Activated naive CD4-positive, alpha-beta T cell treated with anti-CD3 and anti-CD28 coated beads, Interleukin-2, amount 10 ng/mL, durations not matched to agents 7 days and 5 days (primary cell): ENCODE measurements at places on chromosomes 11 and 22.

- H3K4me3 ChIP-seq, result no peak overlapping the region
- no peak overlapping the region for H3K27ac ChIP-seq
Measured at GRCh38 chr11:26891501-26891900, 102.4 kb upstream of the FIBIN start.

GRCh38 chr11:66344550-66345315, at the start of gene BRMS1:
Gene BRMS1, minus strand, starts transcription at chr11:66345104. Its CDS starts 2,870 bp downstream, at chr11:66342234.
- H3K4me1 ChIP-seq, result peaks cover 54% of the 10 kb centered on the region
- peaks cover 25% of the 10 kb centered on the region for H3K36me3 ChIP-seq
- peak within 1 kb of the TSS; percentile 92 for H3K27ac ChIP-seq
- peaks cover 7% of the 10 kb centered on the region for H3K27me3 ChIP-seq

DNA sequence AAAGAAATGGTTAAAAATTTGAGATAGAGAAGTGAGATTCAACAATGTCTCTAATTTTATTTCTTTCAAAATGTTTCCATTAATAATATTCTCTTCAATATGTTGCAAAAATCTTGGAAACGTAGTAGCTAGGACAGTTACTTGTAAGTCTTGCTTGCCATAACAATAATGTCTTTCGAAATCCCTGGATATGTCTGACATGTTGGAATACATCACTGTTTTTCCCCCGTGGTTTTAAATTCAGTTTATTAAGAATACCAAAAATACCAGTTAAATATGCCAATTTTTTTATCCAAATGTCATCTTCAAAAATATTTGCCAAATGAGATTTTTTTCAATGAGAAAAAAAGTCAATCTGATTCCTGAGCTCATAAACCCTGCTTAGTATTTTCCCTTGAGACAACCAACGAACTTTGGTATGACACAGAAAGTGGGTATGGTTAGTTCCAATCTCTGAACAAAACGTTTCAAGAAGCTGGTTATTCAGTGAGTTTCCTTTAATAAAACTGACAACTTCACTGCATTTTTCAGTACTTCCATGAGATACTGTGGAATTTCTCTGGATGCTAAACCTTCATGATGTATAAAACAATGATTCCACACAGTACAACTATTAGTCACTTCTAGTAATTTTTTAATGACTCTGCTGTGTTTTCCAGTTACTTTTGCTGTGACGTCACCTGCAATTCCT, 36.7 kb upstream of the AMPD3 start:
- no peak for DNase-seq
- H3K36me3 ChIP-seq, result no peaks in the 10 kb centered on the region
- H3K27ac ChIP-seq, result no peak overlapping the region
- peaks cover 25% of the 10 kb centered on the region for H3K4me1 ChIP-seq
- no peak overlapping the region for H3K4me3 ChIP-seq
- H3K27me3 ChIP-seq, result peaks cover 29% of the 10 kb centered on the region

DNA sequence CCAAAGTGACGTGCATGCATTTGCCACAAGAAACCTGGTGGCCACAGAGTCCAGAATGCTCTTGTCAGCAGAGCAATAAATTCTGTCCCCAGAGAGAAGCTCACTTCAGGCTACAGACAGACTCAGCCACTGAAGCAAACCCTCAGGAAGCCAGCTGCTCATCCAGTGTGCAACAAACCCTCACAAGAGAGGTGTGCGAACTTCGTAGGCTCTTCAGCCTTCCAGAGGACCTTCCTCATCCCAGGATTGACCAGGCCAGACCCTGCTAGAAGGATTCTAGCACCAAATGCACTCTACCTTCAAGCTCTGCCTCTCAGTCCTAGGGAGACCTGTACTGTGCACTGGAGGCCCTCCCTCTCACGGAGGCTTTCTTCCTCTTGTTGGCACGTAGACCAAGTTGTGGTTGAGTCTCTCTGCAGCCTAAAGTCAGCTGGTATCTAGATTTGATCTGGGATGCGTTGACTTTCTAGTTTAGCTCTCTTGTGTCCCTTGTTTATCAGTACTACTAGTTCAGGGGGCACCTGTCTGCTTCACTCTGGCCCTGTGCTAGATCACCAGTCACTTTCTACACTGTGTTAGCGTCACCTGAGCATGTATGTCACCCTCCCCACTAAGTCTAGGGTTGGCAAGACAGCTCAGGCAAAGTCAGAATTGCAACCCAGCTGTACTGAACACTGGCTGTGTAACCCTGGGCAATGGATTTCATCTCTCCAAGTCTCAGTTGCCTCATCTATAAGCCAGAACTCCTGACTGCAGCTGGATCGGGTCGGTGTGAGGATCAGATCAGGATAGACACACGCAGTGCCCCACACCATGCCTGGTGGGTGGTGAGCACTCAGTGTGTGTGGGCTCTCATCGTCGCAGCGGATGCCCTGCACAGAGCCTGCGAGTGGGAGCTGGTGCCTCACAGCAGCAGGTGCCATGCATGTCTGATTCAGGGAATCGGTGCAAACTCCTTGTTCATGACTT, 22.1 kb upstream of the TMPRSS13 start:
- peaks cover 10% of the 10 kb centered on the region for H3K36me3 ChIP-seq
- DNase-seq, result peak; percentile 72
- peak overlapping the region; percentile 79 for H3K4me3 ChIP-seq
- peaks cover 86% of the 10 kb centered on the region for H3K4me1 ChIP-seq

GRCh38 chr11:95360377-95361075, 129.5 kb upstream of the SESN3 start:
- H3K27me3 ChIP-seq, result peaks cover 4% of the 10 kb centered on the region
- H3K4me1 ChIP-seq, result peaks cover 6% of the 10 kb centered on the region
- no peak for DNase-seq
- H3K27ac ChIP-seq, result no peak overlapping the region
- no peaks in the 10 kb centered on the region for H3K36me3 ChIP-seq

GRCh38 chr22:19853058-19853878, 1.4 kb downstream of the GNB1L start:
- peak overlapping the region; percentile 93 for H3K4me3 ChIP-seq
- H3K27ac ChIP-seq, result peak overlapping the region; percentile 97
- DNase-seq, result no peak
- peaks cover 27% of the 10 kb centered on the region for H3K36me3 ChIP-seq
- no peaks in the 10 kb centered on the region for H3K27me3 ChIP-seq

DNA sequence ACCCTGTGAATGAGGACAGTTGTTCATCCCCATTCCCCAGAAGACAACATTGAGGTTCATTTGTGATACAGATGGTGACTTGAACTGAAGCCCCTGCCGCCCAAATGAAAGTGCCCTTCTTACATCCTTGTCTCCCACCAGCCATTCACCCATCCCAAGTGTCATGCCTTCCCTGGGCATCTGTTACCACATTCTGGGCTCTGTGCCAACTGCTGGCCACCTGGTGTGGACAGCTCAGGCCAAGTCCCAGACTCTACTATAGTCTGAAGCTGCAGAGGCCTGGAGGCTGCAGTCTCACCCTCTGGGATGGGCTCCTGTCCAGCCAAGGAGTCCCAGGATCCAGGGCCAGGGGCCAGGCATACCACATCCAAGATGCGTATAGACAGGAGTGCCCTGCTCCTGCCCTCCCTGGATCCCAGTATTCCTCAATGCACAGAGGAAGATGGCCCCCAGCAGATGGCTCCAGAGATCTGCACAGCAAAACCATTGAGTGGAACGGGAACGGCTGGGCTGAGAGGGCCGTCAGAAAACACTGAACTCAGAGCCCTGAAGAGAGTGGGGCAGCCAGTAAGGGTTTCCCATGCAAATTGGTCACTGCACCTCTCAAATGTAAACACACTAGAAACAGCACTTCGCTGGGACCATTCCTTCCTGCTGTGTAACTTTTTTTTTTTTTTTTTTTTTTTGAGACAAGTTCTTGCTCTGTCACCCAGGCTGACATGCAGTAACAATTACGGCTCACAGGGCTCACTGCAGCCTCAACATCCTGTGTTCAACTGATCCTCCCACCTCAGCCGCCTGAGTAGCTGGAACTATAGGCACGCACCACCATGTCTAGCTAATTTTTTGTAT, 22.8 kb downstream of the ARRB1 start:
- H3K36me3 ChIP-seq, result peaks cover 5% of the 10 kb centered on the region
- DNase-seq, result peak; percentile 81
- H3K27me3 ChIP-seq, result no peaks in the 10 kb centered on the region
- peak overlapping the region; percentile 91 for H3K27ac ChIP-seq

GRCh38 chr11:61753672-61754071, 1.2 kb downstream of the MYRF start:
- H3K27ac ChIP-seq, result peak overlapping the region; percentile 3
- H3K27me3 ChIP-seq, result peaks cover 60% of the 10 kb centered on the region
- H3K36me3 ChIP-seq, result no peaks in the 10 kb centered on the region
- H3K4me3 ChIP-seq, result peak overlapping the region; percentile 4

DNA sequence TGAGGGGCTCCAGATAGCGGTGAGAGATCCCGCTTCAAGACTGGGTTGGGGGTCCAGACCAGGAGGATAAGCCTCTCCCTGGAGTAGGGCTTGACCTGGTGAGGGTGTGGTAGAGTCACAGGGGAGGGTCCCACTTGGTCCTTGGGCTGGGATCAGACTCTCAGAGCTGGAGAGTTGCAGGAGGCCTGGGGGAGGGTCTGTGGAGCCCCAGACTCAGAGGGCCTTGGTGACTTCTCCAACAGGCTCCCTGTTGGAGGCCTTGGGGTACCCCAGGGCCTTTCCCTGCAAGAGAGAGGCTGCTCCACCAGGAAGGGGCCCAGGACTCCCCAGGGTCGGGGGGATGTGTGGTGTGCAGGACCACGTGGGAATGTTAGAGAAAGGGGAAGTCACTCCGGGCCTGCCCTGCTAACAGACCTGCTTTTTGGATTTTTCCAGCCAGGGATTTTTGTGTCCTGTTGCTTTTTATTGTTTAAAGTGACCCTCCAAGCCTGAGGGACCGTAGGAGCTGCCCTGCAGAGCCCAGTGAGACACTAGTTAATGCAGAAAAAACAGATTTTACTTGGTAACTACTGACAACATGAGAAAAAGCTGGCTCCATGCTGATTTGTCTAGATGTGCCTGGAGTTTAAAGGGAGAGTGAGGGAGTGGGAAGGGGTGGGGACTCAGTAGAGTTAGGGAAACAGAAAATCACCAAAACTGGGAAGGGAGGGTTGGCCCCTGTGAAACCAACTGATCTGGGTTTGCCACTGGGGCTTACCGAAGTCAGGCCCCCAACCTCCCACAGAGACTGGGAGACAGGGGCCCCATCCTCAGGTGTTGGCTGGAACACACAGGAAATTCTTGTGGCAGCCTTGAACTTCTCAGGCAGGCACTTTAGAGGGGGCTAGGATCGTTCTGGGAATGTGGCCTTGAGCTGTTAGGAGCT, 801 bp upstream of the TXNRD2 start:
- H3K36me3 ChIP-seq, result peaks cover 17% of the 10 kb centered on the region
- peaks cover 41% of the 10 kb centered on the region for H3K4me1 ChIP-seq
- no peak for DNase-seq

DNA sequence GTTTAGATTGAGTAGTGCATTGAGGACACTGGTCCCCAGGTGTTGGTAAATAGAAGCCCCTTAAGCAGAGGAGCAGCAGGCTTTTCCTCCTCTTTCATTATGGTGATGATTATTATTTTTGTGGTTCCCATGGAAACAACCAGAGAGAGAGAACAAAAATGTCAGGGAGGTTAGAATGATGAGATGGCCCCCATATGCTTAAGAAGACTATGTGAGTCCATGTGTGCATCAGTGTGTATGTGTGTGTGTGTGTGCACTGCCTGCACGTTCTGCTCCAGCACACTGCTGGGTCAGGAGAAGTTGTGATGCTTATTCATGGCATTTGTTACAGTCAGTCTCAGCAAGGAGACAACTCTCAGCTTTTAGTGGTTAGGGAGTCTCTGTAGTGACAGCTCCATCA, 724.2 kb downstream of the NTM start:
- no peaks in the 10 kb centered on the region for H3K27me3 ChIP-seq
- DNase-seq, result no peak
- peaks cover 4% of the 10 kb centered on the region for H3K4me1 ChIP-seq
- H3K4me3 ChIP-seq, result no peak overlapping the region

DNA sequence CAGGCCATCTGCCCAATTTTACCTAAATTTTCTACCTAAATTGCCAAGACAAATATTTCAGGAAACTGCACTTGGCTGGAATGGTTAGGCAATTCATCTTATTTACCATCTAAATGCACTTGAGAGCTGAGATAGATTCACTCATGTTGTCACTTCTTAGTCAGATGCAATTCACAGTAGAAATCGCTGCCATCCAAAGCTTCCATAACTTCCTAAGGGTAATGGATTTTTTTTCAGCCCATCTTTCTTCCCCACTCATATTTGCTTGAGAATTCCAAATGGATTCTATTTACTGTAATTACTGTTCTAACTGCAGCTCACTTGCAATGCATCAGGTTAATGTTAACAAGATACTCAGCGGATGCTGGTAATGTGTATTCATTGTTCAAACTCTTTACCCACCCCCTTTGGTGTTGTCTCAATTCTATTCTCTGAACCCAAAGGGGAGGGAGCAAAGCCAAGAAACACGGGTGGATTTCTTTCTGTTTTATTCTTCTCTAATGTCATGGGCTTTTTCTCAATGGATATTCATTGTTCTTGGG, 96.0 kb downstream of the TENM4 start:
- no peak for DNase-seq
- H3K27me3 ChIP-seq, result no peaks in the 10 kb centered on the region
- H3K4me3 ChIP-seq, result no peak overlapping the region
- H3K36me3 ChIP-seq, result no peaks in the 10 kb centered on the region

GRCh38 chr11:93541884-93542810, 1.0 kb downstream of the SMCO4 start:
- peaks cover 8% of the 10 kb centered on the region for H3K27me3 ChIP-seq
- H3K4me1 ChIP-seq, result peaks cover 40% of the 10 kb centered on the region
- no peaks in the 10 kb centered on the region for H3K36me3 ChIP-seq
- H3K27ac ChIP-seq, result peak overlapping the region; percentile 80
- H3K4me3 ChIP-seq, result peak overlapping the region; percentile 82

GRCh38 chr11:67439321-67440228, 2.1 kb upstream of the PTPRCAP start:
- peak overlapping the region; percentile 100 for H3K4me3 ChIP-seq
- H3K4me1 ChIP-seq, result peaks cover 62% of the 10 kb centered on the region
- peaks cover 4% of the 10 kb centered on the region for H3K27me3 ChIP-seq
- peak overlapping the region; percentile 97 for H3K27ac ChIP-seq
- peak; percentile 70 for DNase-seq
- peaks cover 44% of the 10 kb centered on the region for H3K36me3 ChIP-seq

GRCh38 chr11:121591405-121592033, 138.8 kb upstream of the SORL1-AS1 start:
- peak; percentile 80 for DNase-seq
- H3K27ac ChIP-seq, result peak overlapping the region; percentile 70
- H3K4me3 ChIP-seq, result no peak overlapping the region
- H3K27me3 ChIP-seq, result no peaks in the 10 kb centered on the region

DNA sequence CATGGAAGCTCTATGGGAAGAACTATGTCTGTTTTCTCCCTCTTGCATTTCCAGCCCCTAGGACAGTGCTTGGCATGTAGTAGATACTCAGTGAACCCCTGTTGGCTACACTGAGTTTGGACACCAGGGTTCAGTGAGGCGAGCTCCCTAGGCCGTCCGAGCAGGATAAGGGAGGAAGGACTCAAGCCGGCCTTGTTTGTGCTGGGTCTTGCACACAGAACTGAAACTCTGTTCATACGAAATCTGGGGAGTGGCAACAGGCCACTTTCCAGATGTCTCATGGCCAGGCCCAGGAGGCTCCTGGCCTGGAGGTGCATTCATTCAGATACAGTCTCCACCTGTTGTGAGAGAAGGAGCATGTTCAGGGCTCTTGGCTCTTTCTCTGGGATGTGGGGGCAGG, 23.6 kb upstream of the LMO1 start:
- no peaks in the 10 kb centered on the region for H3K36me3 ChIP-seq
- no peaks in the 10 kb centered on the region for H3K4me1 ChIP-seq
- H3K4me3 ChIP-seq, result no peak overlapping the region
- no peak for DNase-seq
- no peak overlapping the region for H3K27ac ChIP-seq
